Activated effector memory CD4-positive, alpha-beta T cell treated with anti-CD3 and anti-CD28 coated beads, Interleukin-2, amount 50 U/mL, for 16 hours (primary cell): ENCODE measurements at places on chromosomes 3 and 15.

DNA sequence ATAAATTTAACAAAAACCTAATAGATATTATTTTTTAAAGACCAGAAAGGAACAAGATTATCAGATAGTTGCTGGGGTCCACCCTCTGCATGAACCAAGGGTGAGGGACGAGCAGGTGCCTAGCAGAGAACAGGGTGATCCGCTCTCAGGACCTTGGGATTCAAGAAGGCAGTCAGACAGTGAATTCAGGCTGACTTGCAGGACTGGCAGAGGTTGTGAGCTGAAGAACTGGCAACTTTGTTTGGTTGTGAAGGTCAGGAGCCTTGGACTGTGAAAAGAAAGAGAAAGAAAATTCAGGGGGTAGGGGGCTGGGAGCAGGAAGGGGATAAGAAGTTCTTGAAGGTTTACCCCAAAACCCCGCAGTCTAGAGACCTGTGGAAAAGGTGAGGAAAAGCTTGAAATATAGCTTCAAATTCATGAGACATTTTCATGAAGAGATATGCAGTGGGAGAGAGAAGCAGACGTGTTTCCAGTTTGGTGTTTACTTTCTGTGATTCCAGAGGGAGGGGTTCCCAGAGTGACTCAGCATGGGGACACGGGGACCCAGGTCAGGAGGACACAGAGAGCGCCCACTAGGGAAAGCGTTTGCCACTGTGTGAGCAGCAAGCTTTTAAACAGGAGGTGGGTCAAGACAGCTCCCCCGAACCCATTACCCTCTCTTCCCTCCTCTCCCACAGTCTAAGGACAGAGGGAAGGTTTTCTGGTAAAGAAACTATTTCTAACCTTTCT lies 217.2 kb upstream of the UMPS start:
- no peak for DNase-seq

- DNase-seq = no peak
Measured at GRCh38 chr3:30752970-30753369, 141.5 kb downstream of the GADL1 start.

DNA sequence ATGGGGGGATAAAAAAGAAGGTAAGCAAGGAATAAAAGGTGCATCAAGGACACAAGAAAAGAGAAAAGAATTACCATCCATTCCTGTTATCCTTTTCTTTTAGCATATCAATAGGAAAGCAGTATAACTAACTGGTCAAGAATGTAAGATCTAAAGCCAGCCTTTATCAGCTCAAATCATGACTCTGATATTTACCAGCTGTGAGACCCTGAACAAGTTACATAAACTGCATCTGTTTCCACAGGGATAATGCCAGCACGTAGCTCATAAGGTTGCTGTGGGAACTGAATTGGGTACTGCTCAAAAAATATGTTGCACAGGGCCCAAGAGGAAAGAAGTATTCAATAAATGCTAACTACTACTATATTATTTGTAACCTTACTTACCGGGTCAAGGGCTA lies 1092.2 kb upstream of the CFAP20DC start:
- no peak for DNase-seq

DNA sequence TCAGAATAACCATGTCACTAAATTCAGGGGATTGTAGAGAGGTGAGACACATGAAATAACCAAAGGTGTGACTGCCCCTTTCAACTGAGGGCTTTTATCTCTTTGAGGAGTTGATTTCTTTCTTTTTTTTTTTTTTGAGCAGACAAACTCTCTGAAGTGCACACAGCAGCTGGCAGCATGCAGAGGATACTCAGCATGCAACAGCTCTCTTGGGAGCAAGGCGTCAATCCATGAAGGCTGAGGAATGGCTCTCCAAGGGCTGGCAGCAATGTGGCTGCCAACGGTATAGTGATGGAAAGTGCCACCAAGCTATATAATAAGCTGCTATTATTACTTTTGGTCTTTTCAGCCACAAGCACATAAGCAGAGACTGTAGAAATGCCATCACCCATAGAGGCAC lies 226.7 kb upstream of the FEZF2 start:
- DNase-seq = no peak

GRCh38 chr3:32531010-32531647 lies 28.5 kb upstream of the CMTM6 start:
- no peak for DNase-seq

DNA sequence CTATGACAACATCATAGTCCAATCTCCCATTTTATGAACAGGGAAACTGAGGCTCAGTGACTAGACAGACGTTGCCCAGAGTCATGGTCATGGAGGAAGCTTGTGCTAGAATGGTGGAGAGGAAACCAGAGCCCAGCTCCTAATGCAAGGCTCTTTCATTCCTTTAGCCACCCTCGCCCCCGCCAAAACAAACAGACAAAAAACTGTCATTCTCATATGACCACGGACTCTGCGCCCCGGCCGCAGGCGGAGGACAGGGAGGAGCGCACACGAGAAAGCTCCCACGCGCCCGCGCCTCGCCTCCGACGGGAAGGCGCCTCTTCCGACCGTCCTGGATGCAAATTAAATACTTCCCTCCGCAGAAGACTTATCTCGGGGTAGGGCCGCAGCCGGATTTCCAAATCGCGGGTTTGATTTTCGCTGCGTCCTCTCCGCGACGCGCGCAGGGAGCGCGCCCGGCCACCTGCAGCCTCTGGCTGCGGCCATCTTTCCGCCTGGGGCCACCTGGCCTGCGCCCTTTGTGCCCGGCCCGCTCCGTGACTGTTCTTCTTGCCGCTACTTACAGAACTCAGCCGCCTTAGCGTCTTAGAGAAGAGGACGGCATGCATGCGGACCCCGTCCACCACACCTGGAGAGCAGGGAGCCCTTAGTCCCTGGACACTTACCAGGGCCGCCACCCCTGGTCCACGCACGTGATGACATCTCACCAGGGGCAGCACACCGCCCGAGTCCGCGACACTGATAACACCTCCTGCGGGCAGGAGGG lies 670 bp upstream of the ATP13A3 start:
- peak; percentile 79 for DNase-seq

DNA sequence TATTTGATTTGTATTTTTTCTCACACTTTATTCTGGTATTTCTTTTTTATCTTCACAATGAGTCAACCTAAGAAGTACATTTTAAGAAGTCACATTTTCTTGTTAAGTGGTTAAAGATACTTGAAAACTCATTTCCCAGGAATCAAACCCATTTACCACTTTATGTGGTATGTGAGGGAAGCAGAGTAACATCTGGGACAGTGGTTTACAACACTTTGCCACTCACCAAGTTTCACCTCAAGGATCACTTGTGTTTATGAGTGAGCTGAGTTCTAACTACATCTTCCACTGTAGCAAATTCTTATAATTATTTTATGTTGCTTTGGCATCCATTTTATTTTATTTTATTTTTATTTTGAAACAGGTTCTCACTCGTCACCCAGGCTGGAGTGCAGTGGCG lies 53.8 kb downstream of the IGSF11 start:
- DNase-seq = no peak

DNA sequence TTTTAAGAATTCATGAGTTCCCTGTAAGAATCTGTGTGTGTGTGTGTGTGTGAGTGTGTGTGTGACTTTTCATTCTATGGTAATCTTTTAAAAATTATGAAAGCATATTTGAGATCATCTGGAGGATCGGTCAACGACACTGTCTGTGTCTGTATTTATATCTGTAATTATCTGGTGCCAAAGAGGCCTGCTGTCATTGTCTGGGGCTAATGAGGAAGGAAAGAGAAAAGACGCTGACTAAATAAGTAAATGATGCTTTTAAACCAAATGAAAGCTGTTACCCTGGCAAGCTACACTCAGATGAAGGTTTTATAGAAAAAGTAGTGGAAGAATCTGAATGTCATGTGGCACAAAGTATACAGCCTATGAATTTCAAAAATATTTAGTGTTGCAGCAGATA lies 439.8 kb downstream of the RBMS3 start:
- DNase-seq = no peak

GRCh38 chr3:67389176-67389575 lies 265.2 kb downstream of the SUCLG2 start:
- no peak for DNase-seq

- DNase-seq = peak; percentile 70
Measured at GRCh38 chr3:183202004-183202722, 39.6 kb upstream of the LAMP3 start.

DNA sequence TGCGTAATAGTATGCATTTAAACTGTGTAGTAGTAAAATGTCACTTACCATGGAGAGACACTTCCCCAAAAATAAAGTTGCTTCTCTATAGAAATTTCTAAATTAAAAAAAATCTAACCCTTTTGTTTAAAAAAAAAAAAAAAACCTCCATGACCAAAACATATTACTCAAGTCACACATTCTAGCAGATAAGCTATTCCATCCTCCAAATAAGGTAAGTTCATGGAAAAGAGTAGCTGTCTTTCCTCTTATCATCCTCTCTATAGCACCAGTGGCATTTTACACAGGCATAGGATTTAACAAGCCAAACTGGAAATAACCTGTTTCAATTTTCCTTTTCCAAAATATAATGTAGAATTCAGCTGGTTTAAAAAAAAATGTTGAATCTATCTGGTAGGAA lies 57.4 kb downstream of the LRRFIP2 start:
- DNase-seq = no peak

GRCh38 chr3:58989163-58989562 lies 60.7 kb downstream of the CFAP20DC start:
- DNase-seq = no peak

GRCh38 chr15:89999676-90000185 lies 1.4 kb upstream of the ZNF710 start:
- no peak for DNase-seq

GRCh38 chr3:176789947-176790346 lies 407.3 kb downstream of the TBL1XR1 start:
- DNase-seq = no peak

DNA sequence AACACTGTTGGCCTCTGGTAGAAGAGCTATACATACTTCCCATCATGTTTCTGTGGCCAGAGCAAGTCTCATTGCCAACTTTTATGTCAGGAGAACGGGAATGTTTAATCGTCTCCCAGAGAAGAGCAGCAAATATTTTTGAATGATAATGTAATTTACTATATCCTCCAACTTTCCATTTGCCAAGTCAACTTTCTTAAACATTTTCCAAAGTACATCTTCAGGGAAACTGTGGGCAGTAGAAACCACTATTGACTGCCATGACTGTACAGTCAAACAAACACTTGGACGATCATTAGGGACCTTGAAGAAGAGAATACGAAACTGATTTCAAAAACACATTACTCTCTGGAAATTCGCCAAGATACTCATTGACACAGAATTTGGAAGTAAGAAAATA lies 201.5 kb downstream of the GABRB3 start:
- DNase-seq = no peak

DNA sequence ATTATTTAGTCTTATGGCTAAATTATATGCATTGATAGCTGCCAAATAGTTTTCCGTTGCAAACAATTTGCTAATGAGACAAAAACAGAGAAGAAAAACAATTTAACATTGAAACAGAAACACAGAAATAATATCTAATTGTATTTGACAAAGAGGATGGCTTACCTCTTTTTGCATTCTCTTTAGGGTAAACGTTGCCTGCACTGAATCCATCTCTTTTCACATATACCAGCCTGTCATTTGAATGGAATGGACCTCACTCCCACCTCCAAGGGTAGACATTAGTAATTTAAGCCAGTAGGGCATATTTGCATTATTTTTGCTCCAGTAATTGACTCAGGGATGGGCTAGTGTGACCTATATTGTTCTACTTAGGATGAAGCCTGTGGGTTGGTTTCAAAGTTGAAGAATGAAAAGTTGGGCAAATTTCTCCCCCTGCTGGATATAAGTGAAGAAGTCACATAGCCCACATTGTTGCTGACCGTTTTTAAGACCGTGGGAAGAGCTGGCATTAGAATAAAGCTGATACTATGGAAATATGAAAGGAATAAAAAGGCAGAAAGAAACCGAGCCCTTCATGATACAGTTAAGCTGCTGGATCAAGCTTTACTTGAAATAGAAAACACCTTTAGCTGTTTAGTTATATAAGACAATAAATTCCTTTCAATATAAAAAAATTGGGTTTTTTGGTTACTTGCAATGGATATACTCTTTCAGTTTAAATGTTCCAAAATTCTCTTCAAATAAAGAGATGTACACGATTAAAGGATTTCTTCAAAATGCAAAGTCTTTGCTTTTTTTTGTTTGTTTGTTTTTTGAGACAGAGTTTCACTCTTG lies 26.9 kb downstream of the PIERCE2 start:
- no peak for DNase-seq

- DNase-seq = no peak
Measured at GRCh38 chr15:43436395-43436794, 56.6 kb downstream of the TP53BP1 start.

DNA sequence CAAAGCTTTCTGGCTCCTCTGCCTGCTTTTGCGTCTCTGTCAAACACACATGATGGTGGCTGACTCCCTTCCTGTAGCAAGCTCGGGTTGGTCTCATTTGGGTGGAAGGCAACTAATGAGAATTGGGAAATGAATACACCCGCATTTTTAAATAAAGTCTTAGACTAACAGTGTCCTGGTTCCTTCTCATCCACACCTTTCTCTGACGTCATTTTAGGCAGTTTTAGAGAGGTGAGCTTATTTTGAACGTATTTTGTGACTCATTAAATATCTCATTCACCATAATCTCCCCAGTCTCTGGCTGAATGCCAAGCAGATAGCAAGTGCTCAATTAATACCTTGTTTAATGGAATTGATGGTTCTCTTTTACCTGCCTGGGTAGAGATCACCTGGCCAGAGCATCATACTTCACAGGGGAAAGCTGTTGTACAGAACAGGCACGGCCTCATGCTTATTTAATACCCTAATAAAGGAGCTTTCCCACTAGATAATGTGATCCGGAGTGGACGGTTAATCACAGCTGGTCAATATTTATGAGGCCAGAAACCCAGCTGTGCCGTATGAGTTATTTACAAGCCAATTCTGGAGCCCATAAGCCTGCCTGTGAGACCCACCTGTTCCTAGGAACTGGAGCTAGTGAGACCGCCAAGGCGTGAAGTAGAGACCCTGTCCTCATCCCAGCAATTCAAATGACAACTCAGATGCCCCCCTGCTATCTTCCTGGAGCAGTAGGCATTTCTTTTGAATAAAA lies 149.7 kb upstream of the PROK2 start:
- no peak for DNase-seq

- no peak for DNase-seq
Measured at GRCh38 chr3:178805741-178806140, 265.9 kb downstream of the ZMAT3 start.

DNA sequence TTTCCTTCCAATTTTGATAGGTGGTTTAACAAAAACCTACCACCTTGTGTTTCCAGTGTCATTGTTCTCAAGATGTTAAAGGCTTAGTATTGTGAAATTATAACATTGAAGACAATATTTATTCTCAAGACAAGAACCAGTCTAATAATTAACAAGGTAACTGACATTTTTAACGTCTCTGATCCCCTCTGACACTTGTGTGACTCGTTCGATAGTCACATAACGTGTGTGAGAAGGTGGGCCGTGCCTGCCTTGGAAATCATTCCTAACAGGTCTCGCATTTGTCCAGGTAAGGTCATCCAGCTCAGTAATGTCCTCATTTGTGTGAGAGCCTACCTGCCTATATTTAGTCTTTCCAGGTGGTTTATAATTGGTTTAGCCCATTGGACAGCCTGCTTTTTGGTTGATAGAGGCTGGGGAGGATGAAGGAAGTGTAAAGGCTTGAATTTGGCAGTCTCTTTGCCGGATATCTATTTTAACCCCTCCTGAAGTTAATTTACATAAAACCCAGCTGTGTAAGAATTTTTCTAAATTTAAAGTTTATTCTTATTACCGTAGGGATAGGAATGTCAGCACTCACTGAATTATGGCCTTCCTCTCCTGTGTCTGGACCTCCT lies 94.4 kb downstream of the AKAP13 start:
- DNase-seq = no peak
